NCI-H1092 treated with DMSO at 0.1 percent for 48 hours (cell line): ENCODE measurements at places on chromosomes 12 and 14.

DNA sequence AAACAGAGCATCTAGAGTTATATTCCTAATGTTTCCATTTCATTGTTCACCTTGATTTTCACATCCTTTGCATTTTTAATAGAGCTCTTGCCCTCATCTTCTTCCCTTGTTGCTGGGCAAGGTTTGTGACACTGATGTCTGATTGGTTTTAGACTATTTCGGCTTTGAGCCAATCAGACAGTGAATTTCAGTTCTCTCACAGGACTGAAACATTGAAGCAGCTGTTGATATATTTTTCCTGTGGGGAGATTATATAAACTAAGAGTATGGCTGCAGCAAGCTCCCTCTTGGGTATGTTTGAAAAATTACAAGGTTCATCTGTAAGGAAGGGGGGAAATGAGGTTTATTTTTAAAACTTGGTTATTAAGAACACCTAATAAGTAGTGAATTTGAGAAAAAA is 51.2 kb downstream of the ATF7IP start:
- no peak for DNase-seq

GRCh38 chr14:59829469-59830337 is 40.9 kb downstream of the RTN1 start:
- DNase-seq: no peak

DNA sequence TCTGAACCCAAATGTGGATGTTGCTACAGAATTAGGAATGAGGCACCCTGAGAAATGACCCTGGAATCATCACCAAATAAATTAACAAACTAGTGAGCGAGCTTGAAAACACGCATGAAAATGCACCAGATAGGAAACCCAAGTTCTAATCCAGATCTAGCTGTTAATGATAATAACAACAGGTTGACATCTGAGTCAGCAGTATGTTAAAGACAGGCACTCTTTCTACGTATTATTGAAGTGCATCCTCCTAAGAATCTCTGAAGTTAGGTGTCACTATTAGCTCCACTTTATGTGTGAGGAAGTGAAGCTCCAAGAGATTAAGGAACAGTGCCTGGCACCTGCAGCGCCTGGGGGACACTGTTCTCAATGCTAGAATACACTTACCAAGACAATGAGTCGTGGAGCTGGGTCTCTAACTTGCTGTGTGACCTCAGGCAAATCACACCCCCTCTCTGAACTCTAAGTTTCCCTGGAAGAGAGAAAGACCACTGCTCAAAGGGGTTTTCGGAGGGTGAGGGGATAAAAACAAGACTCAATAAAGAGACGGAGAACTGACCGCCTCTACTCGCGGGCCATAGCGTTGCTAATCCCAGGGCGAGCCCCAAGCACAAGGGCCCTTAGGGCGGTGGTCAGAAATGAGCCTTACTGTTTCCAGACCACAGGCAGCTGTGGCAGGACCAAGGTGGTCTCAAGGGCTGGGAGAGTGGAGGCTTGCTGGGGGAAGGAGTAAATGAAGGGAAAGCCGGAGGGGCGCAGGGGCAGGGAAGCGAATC is 2.1 kb downstream of the SLC6A12 start:
- no peak for DNase-seq

GRCh38 chr12:112971248-112971647 is 7.1 kb upstream of the OAS2 start:
- DNase-seq: no peak

- DNase-seq: no peak
These were observed 29.3 kb downstream of the NIN start for GRCh38 chr14:50801706-50802105.

DNA sequence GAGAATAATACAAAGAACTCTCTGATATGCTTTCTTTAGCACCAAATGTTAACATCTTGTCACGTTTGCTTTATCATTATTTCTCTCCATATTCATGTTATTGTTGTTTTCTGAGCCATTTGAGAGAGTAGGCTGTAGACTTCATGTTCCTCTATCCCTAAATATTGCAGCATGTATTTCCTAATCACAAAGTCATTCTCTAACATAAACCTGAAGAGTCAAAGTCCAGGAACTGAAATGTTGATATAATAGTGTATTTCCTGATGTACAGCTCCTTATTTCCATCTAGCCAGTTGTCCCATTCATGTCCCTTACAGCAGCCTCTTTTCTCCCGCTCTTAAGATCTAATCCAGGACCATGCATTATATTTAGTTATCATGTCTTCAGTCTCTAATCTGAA is 72.8 kb downstream of the SPATS2 start:
- no peak for DNase-seq

DNA sequence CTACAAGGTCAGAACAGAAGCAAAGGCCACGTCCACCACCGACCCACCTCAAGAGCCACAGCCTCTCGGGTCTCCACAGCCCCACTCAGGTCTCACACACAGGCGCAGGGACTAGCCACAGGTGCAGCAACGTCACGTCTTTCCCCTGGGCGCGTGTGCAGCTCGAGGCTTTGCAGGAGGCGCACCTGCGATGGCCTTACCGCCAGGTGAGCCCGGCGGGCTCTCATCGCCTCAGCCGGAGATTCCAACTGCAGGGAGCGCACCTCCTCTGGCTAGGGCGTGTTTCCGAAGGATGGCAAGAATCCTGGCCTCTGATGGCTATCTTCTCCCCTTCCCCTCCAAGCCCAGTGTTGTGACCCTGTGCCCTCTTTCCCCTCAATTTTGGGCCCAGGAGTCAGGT is at the start of gene HIGD1C:
Gene HIGD1C, plus strand, starts transcription at position 35 of the 400 bp plus-strand sequence. CDS start 1,455 bp downstream, outside the sequence.
- DNase-seq: no peak

- no peak for DNase-seq
These were observed 36.9 kb upstream of the CCDC198 start for GRCh38 chr14:57530571-57530970.

GRCh38 chr12:80679346-80680131 is 27.9 kb upstream of the MYF6 start:
- peak; percentile 17 for DNase-seq

GRCh38 chr12:60148109-60148508 is 552.3 kb downstream of the SLC16A7 start:
- DNase-seq: no peak

DNA sequence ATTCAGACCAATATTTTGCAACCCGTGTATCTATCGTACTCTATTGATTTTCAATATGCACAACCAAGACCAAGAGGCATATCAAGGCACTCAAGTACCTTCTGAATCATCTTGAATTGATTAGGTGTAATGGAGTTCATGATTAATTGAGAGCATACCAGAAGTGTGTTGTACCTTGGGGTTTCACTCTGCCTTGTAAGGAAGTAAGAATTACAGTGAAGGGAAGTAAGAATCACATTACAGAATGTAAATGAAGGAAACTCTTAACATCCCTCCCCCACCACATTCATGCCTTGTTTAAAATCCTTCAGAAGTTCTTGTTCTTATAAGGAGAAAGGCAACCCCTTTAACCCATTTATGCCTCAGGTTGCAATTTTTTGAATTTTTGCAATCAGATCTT is 5.4 kb upstream of the MGAT4C start:
- no peak for DNase-seq

GRCh38 chr12:106178562-106178961 is 39.8 kb upstream of the NUAK1 start:
- DNase-seq: no peak

DNA sequence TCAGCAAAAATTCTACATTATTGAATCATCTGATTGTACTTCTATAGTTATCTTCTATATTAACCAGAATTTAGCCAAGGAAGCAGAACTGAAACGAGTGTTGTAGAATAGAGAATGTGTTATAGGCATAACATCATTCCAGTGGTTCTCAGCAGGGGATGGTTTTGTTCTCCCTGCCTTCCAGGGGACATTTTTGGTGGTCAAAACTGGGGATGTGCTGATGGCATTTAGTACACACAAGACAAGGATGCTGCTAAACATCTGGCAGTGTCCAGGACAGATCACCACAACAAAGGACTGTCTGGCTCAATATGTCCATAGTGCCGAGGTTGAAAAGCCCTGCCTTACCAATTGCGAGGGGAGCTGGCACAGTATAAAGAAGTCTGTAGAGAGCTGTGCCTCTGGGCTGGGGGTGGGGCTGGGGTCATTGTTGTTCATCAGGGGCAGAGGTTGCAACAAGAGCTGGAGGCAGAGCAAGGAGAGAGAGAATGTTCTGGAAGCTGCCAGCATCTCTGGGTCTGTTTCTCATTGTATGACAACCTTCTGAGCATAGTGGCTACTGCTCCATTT is 1472.8 kb downstream of the AACS start:
- DNase-seq: no peak

GRCh38 chr14:59407246-59408010 is 57.8 kb downstream of the GPR135 start:
- no peak for DNase-seq

- DNase-seq: no peak
These were observed 14.8 kb upstream of the OR6J1 start for GRCh38 chr14:22658946-22659345.

DNA sequence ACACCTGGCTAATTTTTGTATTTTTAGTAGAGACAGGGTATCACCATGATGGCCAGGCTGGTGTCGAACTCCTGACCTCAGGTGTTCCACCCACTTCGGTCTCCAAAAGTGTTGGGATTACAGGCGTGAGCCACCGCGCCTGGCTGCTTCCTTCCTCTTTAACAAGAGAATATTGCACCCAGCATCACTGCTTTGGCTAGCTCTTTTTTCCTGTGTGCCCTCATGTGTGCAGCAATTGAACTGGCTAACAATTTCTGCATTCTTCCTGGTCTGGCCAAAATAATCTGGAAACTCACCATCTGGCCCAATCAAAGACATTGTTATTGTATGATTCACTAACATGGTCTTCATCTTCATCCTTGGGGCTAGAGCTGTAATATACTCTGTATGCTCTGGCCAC is 2.7 kb upstream of the ASB8 start:
- no peak for DNase-seq

GRCh38 chr12:81022531-81022930 is 55.3 kb upstream of the ACSS3 start:
- no peak for DNase-seq

- no peak for DNase-seq
These were observed 64.5 kb downstream of the TSPAN9 start for GRCh38 chr12:3141339-3142321.

DNA sequence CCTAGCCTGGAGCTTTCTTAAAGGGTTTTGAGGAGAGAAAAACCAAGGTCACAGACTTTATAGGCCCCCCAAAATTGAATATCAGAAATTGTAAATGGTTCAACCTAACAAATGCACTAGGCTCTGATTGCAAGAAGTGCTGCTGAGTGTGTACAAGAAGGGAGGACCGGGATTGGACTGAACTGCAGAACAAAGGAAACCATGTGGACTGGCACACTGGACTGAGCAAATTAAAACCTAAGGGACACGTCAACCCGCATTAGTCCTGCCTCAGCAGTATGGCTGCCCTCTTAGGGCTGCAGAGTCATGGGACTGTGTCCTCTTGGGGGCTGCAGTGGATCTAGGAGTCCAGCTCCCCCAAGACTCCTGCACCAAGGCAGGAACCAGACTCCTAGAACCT is 842 bp upstream of the CISTR start:
- DNase-seq: no peak

- no peak for DNase-seq
These were observed 13.8 kb upstream of the IFI27L2 start for GRCh38 chr14:94143239-94143638.

DNA sequence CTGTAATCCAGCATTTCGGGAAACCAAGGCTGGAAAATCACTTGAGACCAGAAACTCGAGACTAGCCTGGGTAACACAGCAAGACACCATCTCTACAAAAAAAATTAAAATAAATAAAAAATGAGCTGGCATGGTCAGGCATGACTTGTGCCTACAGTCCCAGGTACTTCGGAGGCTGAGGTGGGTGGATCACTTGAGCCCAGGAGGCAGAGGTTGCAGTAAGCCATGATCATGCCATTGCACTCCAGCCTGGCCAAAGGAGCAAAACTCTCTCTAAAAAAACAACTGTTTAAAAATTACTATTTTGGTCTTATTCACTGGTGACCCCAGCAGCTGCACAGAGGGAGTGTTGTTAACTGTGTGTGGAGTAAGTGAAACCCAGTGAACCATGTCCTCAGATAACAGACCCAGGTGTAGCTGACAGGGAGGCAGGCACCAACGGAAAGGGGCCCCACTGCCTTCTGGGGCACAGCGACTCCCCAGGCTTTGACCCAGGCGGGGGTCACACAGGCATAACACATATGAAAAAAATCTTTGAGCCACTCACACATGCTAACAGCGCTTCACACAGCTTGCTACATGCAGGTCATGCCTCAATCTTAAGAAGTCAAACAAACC is 12.1 kb downstream of the DDX54 start:
- no peak for DNase-seq

- DNase-seq: no peak
These were observed 21.3 kb upstream of the CCDC63 start for GRCh38 chr12:110825530-110825929.

- DNase-seq: no peak
These were observed at the start of gene SLCO1B1 for GRCh38 chr12:21130998-21131397. TSS of gene SLCO1B1 (plus strand) at chr12:21131194. CDS start at chr12:21141575, 10,381 bp downstream.

DNA sequence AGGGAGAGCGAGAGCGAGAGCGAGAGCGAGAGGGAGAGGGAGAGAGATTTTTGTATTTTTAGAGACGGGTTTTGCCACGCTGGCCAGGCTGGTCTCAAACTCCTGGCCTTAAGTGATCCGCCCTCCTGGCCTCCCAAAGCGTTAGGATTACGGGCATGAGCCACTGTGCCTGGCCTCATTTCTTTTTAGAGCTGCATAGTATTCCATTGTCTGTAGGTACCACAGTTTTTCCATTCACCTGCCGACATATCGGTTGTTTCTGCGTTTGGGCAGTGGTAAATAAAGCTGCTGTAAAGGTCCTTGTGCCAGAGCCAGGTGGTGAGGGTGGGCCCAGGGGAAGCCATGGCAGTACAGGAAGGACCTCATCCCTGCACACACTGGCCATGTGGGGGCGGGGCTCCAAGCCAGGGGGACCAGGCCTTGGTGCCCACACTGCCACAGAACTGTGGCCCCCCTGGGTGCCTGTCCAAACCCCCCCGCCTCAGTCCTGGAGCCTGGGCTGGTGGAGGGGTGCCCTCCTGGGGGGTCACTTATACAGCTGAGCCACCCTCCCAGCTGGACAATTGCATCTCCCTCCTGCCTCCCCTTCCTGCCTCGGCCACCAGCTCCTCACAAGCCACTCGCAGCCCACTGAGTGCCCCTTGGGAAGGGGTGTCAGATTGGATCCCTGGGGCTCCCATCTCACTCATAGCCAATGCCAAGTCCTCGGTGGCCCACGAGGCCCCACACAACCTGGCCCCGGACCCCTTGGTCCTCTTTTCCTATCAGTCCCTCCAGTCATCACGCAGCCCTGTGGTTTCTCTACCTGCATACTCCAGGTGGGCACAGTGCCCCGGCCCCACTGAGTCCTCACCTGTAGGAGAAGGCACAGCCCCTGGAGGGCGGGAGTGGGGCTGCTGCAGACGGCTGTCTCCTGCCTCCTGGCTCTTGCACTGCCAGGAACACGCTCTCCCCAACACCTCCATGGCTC is 1.7 kb upstream of the PUS1 start:
- no peak for DNase-seq

GRCh38 chr14:32694795-32695449 is 243.8 kb upstream of the NPAS3 start:
- DNase-seq: peak; percentile 35

- DNase-seq: no peak
These were observed 127.7 kb downstream of the SNAPC1 start for GRCh38 chr14:61889914-61890351.

DNA sequence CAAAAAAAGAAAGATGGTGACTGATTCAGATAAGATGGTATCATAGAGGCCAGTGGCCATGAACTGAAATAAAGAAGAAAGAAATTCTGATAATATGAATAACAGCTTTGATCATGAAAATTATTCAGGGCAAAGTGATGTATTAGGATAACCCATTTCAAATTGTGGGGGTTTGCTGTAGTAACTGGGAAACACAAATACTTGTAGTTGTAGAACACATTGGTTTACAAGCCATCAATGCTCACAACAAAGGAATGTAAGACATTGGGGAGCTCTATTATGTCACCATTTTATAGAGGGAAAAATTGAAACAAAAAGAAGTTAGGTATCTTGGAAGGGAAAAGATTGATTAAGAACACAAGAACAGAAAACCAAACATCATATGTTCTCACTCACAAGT is 140.4 kb upstream of the FRMD6 start:
- no peak for DNase-seq
